ENCODE measurements at places on chromosomes 7 and 10.

DNA sequence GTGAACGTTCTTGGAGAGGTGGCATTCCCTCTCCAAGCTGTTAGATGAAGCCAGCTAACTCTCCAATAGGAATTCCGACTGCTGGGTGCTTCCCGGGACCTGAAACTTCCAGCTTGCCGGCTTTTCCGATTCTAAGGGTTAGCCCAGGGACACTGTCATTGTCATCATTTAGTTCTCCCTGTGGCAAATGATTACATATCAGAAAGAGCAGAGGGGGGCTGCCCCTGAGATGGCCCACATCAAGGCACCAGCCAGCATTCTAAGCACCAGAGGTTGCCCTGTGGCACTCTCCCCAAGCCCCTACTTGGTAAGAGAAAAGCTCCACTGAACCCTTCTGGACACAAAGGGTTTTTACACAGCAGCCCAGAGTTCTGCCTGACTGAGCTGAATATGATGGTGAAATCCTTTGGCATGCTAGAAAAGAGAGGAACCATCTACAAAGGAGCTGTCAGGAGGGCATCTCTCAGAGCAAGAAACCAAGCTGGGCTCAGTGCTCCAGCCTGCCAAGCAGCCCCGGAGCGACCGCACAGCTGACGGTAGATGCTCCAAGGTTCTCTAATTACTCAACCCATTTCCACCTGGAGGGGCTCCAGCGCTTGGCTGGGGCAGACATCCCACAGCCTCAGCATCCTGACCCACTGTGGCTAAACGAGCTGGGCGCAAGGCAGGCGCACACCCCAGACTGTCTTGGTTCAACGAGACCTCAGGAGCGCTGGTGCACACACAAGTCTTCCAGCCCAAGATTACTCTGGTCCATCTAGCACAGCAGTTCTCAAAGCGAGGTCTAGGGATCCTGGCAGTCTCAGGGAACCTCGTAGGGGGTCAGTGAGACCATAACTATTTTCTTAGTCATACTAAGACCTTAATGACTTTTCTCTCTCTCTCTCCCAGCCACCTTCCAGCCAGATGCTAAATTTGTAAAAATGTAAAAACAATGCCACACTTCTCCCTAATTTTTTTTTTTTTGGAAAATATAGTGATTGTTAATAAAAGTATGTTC, 160.5 kb downstream of the GFRA1 start:
- DNase-seq: no peak

DNA sequence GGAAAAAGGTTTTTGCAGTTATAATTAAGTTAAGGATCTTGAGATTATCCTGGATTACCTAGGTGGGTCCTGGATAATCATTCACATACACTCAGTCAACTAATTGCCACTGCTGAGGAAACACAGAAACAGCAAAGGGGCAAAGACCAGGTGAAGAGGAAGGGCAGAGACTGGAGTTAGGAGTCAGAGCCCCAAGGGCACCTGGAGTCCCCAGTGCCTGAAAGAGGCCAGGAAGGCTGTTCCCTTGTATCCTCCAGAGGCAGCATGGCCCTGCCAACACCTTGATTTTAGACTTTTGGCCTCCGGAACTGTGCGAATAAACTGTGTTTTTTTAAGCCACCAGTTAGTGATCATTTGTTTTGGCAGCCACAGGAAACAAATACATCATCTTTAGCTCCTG, 24.6 kb downstream of the PRR15 start:
- DNase-seq: no peak

GRCh38 chr7:144531181-144531580, 127.7 kb upstream of the NOBOX start:
- DNase-seq: no peak

- DNase-seq: no peak
Observed at GRCh38 chr10:118330295-118331076, 11.6 kb downstream of the FAM204A start.

DNA sequence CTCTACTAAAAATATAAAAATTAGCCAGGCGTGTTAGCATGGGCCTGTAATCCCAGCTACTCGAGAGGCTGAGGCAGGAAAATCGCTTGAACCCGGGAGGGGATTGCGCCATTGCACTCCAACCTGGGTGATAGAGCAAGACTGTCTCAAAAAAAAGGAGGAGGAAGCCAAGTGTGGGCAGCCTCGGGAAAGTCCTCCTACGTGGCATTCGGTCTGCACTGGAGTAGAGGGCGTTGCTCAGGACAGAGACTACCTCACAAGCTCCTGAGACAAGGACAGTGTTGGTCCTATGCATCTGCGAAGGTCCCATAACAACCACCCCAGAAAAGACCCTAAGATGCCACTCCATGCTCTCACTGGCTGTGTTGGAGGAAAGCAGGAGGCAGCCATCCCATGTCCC, 10.0 kb upstream of the SERPINE1 start:
- DNase-seq: no peak

- DNase-seq: no peak
Observed at GRCh38 chr7:18019555-18019954, 8.1 kb downstream of the PRPS1L1 start.

DNA sequence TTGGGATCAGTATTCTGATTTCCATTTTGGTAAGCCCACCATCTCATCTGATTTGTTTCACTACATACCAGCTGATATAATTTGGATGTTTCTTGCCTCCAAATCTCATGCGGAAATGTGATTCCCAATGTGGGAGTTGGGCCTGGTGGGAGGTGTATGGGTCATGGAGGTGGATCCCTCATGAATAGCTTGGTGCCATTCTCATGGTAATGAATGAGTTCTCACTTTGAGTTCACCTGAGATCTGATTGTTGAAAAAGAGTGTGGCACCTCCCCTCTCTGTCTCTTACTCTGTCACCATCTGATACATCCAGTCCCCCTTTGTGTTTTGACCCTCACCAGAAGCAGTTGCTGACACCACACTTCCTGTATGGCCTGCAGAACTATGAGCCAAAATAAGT, 347.3 kb downstream of the ARL4A start:
- no peak for DNase-seq

GRCh38 chr10:90787393-90788198, 70.2 kb downstream of the HTR7 start:
- no peak for DNase-seq

- no peak for DNase-seq
Observed at GRCh38 chr10:96840841-96841518, 8.9 kb downstream of the LCOR start.

- DNase-seq: no peak
Observed at GRCh38 chr10:84665883-84666463, 337.6 kb downstream of the CCSER2 start.

DNA sequence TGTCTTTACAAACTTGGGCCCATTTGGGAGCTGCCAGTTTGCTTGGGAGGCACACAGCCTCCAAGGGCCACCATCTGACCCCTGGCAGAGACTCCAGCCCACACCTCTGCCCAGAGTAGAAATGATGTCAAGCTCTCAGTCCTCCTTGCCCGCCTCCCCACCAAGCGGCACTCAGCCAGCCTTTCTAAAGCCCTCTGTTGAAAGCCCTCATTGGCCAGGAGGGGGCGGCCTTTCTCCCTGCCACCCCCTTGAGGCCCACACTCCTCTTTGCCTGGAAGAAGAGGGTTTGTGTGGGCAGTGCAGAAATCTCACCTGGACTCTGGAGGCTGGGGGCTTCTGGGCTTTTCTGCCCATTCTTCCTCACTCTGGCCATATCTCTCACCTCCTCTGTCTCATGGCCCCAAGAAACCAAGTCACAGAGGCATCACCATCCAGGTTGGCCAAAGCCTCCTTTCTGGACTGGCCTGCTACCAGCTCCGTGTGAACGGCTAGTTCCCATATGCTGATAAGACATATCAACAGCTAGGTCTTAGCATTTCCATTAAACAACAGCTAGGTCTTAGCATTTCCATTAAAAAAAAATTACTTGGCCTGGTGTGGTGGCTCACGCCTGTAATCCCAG, 36.1 kb downstream of the UBTD1 start:
- DNase-seq: no peak

DNA sequence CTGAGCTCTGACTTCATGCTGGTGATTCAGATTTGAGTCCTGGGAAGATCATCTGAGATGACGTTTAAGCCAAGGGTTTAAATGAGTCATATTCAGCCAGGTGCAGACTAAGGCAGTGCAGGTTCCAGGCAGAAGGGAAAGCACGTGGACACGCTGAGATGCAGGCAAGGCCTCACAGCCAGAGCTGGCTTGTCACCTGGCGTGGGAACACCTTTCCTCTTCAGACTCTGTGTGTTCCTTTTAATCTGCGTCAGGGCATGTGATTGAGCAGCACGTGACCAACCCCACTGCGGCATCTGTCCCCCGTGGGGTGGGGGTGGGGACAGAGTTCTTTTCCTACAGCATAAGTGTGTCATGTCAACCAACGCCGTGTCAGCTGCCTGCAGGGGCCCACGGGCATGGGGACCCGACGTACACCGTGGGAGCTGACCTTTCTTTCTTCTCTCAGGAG, 10.7 kb upstream of the IDI2 start:
- DNase-seq: no peak
